ENCODE measurements at places on chromosomes 5 and 9. TPM values are rescaled to one million over a fixed set of nuclear protein-coding genes. Genes with fewer than 3 reads are reported as not detected.

SLC25A51 gene
- 5.1 TPM for polyA plus RNA-seq

DNA sequence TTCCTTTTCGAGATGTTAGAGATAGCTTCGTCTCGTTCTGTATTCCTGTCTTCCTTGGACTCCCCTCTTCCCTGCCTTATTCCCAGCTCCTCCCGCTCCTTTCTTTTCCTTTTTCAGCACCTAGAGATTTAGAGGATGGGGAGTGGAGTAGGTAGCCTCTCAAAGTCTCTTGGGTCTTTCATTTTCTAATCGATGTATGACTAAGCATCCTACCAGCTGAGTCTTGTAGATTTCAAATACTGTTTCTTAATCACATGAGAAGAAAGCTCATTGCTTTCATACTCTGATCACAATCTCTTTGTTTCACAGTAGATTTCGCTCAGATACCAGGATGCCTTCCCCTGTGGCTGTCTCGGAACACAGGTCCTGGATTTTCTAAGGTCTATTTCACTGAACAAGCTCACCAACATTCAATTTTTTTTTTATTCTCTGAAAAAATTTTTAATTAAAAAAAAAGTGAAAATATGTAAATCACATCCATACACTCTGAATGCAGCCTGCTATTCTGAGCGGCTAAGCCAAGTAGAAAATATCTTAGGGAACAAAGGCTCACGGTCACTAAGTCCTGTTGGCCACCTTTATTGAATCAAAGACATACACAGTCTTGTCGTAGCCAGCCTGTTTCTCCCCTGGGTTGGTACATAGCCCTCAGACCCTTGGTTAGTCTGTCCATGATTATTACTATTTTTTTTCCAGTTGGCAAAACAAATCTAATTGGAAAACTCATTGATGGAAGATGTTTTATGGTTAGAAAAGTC lies 413.8 kb downstream of the KDM4C start:
- no peak for DNase-seq

DNA sequence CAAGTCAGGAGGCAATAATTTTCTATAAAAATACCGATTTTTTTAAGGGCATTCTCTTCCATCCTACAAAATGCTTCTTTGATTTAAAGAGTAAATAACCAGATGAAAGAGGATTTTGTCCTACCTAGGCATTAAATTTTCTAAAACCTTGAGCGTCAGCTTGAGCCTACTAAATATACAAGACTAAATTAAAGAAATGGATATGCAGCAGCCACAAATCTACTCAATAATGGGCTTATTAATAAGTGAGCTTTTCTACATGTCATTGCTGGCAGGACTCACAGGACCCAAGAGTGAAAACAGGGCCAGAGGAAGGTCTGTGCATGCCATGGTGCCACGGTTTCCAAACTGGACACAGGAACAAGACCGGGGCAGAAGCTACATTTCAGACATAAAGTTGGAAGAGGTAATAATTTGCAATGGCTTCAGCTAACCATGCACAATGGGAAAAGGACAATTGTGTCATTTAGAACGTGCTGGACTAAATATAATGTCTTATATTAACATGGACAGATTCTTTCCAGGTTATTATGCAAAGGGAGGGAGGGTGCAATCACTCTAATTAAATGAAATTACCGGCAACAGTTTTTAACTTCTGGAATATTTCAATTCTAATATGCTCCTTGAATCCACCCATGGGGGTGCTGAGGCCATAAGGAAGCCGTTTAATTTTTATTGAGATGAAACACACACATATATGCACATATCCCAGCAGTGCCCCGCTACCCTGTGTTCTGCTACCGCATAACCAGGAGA lies 5.2 kb downstream of the WHRN start:
- no peak for DNase-seq

ZDHHC11B gene
- polyA plus RNA-seq: 6.6 TPM

TARS1 gene
- 42.6 TPM for polyA plus RNA-seq

DNA sequence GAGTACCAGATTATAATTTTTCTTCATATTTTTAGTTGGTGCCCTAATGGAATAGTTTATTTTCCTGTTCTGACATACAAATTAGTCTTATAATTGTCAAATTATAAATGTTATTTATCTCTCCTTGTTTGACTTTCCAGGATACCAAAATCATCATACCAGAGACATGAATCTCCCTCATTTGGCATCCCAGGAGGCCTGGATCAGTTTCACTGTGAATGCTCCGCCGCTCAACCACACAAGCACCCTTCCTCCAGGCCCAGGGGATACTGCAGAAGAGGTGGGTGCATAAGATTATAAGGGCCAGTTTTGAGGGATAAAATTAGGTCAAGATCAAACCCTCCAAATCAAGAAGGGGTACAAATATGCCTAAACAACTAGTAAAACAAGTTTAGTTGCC lies 1229.3 kb downstream of the CDH12 start:
- no peak for DNase-seq

DNA sequence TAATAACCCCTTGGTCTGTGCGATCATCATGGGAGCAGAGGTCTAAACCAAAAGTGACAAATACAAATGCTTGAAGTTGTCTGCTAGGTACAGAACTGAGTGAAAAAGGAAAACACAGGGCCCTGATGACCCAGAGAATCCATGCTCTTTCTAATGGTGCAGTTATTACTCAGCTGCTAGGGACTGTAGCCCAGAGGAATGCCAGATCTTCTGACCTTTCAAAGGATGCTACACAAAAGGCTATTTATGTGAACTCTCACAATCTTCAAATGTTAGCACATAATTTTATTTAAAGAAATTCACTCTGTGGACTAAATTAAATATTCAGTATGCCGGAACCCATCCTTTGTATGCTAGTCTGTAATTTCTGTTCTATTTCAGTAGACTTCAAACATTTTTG lies 79.9 kb downstream of the PRR16 start:
- no peak for DNase-seq

DAB2IP gene
- polyA plus RNA-seq: 27.9 TPM

DNA sequence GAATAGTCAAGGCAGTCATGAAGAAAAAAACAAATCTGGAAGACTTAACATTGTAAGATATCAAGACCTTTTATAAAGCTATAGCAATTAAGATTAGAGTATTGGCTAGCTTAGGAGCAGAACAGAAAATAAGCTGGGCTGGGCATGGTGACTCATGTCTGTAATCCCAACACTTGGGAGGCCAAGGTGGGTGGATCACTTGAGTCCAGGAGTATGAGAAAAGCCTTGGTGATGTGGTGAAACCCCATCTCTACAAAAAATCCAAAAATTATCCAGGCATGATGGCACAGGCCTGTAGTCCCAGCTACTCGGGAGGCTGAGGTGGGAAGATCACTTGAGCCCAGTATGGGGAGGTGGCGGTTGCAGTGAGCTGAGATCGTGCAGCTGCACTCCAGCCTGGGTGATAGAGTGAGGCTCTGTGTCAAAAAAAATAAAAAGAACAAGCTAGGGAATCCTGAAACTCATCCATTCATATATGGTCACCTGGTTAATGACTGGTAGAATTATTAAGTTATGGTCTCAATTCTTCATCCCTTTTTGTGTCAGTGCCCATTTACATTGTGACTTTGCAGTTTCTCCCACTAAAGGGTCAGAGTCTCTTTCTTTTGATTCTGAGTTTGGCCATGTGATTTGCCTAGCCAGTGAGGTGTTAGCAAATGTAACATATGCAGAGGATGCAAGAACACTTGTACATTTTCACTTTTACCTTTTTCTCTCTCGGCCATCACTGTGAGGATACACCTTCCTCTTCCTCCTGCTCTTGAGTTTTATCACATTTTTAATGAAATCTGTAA lies 144.6 kb upstream of the SGCD start:
- DNase-seq: no peak

C5orf58 gene
- polyA plus RNA-seq: not detected

DNA sequence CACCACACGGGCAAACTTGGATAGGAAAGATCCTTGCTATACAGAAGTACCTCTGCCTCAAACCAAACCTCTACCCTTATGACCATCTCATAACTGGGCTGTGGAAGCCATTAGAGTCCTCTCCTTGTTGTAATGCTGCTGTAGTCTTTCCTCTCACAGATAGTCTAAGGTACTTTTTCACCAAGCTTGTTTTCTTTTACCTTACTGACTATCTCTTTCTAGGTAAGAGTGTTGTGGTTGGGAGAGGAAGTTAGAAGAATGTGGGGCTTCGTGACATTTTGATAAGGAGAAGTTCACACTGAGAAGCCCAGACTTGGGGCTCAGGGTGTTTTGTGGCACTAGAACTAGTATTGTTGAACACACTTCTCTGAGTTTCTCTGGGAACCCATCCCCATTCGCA lies 8.9 kb downstream of the CFAP95 start:
- no peak for DNase-seq

- no peak for DNase-seq
Measured at GRCh38 chr5:136060963-136061362, 32.2 kb downstream of the TGFBI start.

SAXO1 gene
- 0.08 TPM for polyA plus RNA-seq

DNA sequence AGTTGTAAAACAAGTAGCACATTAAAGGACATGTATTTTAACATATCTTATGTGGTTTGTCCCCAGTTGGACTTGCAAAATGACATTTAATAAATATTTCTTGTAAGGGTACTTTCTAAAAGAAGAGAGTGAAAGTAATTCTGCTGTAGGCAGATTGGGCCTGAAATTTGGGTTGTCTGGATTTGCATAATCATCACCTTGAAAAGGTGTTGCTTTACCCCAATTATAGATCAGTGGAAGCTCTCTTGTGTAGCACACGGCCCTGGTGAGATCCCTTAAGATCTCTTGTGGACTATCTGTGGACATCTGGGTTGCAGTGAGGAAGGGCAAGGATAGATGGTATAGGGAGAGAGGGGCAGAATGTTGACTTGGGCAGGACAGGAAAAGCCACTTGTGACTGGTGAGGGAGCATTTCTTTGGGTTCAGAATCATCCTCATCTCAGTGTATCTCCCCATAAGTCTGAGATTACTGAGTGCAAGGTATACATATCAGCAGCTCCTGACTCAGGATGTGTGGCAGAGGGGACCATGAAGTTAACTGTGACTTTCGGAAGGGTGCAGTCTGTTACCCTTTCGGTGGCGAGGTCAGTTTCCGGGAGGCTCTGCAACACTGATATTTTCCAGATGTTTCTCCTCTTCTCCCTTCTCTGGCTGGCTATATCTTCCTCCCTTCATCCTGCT lies 2.0 kb upstream of the TNFAIP8 start:
- DNase-seq: no peak

- peak; percentile 95 for DNase-seq
Measured at GRCh38 chr5:154467655-154468354, 10.2 kb downstream of the HAND1 start.

DNA sequence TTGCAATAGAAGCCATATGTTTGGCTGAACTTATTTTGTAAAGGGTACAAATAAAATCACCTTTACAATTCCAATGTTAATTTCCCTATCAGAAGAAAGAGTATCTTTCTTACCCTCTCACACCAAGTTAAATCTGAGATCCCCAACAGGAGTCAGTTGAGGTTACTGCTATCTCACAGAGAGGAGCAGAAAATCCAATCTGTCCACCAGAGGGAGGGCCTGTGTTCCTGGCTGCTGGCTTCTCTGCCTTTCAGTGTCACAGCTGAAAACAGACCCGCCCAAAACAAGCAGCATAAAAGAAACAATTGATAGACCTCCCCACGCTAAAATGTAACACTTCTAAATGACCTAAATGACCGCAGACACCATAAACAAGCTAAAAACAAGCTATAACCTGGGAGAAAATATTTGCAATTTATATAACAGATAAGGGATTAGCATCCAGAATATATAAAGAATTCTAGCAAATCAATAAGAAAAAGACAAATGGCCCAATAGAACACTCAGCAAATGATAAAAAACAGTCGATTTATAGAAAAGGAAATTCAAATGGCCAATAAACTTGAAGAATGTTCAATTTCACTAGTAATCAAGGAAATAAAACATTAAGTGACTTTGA lies 24.5 kb upstream of the MVB12B start:
- peak; percentile 38 for DNase-seq

DNA sequence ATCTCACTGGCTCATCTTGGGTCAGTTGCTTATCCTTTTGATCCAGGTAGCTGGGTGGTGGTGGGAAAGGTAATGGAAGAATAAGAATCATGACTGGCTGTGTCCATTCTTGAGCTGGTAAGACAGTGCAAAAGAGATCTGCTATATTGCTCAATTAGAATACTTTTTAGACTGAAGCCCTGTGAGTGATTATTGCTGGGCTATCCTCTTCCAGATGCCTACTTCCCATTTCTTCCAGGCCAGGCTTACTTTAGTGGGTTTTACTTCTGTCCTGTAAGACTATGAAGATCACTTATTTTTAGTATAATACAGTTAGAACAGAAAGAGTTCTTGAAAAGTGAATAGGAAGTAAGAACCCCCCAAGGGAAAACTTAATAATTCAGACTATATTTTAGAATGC lies 7.2 kb downstream of the MARCHF6 start:
- no peak for DNase-seq

- no peak for DNase-seq
Measured at GRCh38 chr5:54793468-54794134, 191.8 kb downstream of the ESM1 start.

PCDHGA10 gene
- 0.95 TPM for polyA plus RNA-seq

- no peak for DNase-seq
Measured at GRCh38 chr5:87411973-87412629, 629 bp downstream of the CCNH start.

ANKRD31 gene
- 0.12 TPM for polyA plus RNA-seq

- no peak for DNase-seq
Measured at GRCh38 chr9:13324988-13325387, 45.5 kb upstream of the MPDZ start.

FOXD4L3 gene
- polyA plus RNA-seq: 0.05 TPM

DNA sequence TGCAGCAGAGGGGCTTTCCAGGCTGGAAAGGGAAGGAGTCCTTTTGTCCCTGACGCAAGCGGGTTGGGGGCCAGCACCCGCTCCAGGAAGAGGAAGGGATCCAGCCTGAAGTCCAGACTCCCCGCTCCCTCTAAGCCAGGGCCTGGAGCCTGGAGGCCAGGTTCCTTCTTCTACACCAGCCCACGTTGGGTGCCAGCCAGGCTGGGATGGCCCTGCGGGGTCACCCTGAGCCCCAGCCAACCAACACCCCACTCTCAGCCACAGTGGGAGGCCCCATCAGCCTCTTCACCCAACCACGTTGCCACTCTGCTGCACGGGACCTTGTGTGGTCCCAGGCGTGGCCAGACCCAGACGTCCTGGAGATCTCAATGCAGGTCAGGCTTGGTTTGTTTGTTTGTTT lies 970 bp upstream of the FUT7 start:
- DNase-seq: no peak

SH3RF2 gene
- 22.4 TPM for polyA plus RNA-seq

DNA sequence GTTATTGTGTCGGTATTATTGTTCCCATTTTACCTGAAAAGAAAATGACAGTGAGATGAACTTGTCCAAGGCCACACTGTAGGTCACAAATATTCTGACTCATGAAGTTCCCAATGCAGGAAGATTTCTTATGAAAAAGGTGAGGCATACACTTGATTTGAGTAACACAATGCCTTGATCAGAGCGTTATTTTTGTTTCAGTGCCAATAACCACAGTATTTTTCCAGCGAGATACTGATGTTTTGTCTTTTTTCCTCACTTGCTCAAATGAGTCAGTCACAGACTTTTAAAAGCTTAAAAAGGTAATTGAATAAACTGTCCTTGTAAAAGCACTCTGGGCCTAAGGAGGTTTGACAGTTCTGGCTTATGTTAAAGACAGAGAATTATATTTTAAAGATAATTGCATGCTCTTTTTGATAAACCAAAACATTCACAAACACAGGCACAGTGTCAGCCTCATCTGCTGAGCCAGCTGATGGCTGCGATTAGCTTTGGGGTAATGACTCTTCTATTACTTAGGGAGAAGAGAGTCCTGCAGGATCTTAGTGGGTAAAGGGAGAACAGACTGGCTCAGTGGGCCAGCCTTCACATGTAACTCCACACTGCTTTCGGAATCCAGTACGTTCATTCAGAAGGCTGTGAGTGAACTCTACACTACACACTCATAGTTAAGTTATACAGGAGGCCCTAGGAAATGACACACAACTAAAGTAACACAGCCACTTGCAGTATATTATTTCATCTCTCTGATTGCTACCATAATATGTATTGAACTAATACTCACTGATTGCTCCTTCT lies 165.5 kb upstream of the CD180 start:
- DNase-seq: no peak
